ENCODE measurements at places on chromosomes 6 and 20. TPM values are rescaled to one million over a fixed set of nuclear protein-coding genes. Genes with fewer than 3 reads are reported as not detected.

OXT gene
- not detected for total RNA-seq

GRCh38 chr20:46307139-46307998 lies 929 bp downstream of the CDH22 start:
- H3K27me3 ChIP-seq: peaks cover 41% of the 10 kb centered on the region
- no peak overlapping the region for H3K27ac ChIP-seq
- H3K4me1 ChIP-seq: peaks cover 31% of the 10 kb centered on the region
- no peak for DNase-seq

SLC52A3 gene
- total RNA-seq: 1.7 TPM

GRCh38 chr6:38080889-38081288 lies 261.4 kb downstream of the ZFAND3 start:
- H3K27me3 ChIP-seq: no peaks in the 10 kb centered on the region
- no peak overlapping the region for H3K27ac ChIP-seq
- no peak overlapping the region for H3K4me3 ChIP-seq
- no peak for DNase-seq

DNA sequence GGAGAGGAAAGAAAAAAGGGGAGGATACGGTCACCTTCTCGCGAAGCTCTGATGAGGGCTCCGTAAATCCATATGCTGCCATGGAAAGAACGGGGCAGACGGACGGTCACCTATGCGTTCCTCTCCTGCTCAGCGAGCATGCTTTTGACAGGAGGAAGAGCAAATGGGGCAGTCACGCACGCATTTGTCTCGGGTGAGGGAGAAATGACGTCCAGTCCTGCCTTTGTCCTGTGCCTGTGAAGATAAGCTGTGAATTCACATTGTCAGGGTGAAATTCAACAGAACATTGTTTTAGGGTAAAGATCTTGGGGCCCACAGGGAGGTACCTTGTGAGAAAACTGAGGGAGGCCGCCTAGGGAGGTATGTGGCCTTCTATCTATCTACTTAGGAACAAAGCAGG lies 83.8 kb downstream of the IRF4 start:
- H3K4me3 ChIP-seq: no peak overlapping the region
- no peaks in the 10 kb centered on the region for H3K4me1 ChIP-seq
- H3K27me3 ChIP-seq: no peaks in the 10 kb centered on the region
- H3K36me3 ChIP-seq: no peaks in the 10 kb centered on the region
- DNase-seq: no peak
- no peak overlapping the region for H3K27ac ChIP-seq

SYTL3 gene
- 5.4 TPM for total RNA-seq

RNF182 gene
- not detected for total RNA-seq

- no peak overlapping the region for H3K27ac ChIP-seq
- H3K4me3 ChIP-seq: no peak overlapping the region
- no peaks in the 10 kb centered on the region for H3K36me3 ChIP-seq
- H3K27me3 ChIP-seq: no peaks in the 10 kb centered on the region
- DNase-seq: no peak
Observed at GRCh38 chr6:22091424-22091948, 205.3 kb downstream of the PRL start.

AIF1 gene
- 14.6 TPM for total RNA-seq

BHLHE23 gene
- total RNA-seq: not detected

DNA sequence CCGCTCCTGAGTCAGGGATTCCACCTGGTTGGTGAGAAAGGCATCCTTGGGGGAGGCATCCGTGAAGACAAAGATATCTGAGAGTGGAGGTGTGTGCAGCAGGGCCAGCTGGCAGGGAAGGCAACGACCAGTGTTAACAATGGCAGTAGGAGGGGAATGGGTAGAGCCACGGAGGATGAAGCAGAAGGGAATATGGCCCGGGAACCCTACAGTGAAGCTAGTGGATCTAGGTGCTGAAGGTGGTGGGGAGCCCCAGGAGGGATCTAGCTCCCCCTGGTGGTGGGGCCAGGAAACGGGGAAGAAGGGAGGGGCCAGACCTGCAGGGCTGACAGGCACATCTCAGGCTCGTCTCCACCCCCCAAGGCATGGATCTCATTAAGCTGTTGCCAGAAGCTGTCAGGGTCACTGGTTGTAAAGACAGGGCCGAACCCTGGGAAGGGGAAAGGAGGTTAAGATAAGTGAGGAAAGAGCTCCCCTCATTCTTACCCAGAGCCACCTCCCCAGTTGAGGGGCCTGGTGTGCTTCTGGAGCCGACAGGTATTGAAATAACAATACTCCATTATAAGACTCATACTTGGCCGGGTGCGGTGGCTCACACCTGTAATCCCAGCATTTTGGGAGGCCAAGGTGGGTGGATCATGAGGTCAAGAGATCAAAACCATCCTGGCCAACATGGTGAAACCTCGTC lies 7.3 kb downstream of the VWA7 start:
- H3K4me1 ChIP-seq: peaks cover 25% of the 10 kb centered on the region
- H3K27me3 ChIP-seq: no peaks in the 10 kb centered on the region
- H3K36me3 ChIP-seq: no peaks in the 10 kb centered on the region
- no peak overlapping the region for H3K4me3 ChIP-seq
- H3K27ac ChIP-seq: no peak overlapping the region
- DNase-seq: no peak

DNA sequence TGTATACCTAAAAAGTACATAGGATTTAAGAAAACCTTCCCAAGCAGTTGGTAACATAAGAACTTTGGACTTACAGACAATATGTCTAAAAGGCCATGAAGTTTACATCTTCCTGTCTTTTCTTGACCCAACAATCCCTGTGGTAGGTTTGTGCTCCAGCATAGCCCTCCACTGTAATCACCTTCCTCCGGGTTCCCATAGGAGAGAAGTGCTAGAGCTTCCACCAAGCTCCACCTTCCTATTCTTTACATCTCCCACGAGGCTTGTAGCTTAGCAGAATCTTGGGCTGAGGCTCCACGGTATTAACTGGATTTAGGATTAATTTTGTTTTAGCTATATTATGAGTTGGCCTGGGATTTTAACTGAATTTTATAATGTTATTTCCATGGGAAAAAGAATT lies 23.3 kb downstream of the ADGRG6 start:
- no peaks in the 10 kb centered on the region for H3K27me3 ChIP-seq
- H3K36me3 ChIP-seq: no peaks in the 10 kb centered on the region
- no peaks in the 10 kb centered on the region for H3K4me1 ChIP-seq
- DNase-seq: no peak
- H3K4me3 ChIP-seq: no peak overlapping the region
- H3K27ac ChIP-seq: no peak overlapping the region

DNA sequence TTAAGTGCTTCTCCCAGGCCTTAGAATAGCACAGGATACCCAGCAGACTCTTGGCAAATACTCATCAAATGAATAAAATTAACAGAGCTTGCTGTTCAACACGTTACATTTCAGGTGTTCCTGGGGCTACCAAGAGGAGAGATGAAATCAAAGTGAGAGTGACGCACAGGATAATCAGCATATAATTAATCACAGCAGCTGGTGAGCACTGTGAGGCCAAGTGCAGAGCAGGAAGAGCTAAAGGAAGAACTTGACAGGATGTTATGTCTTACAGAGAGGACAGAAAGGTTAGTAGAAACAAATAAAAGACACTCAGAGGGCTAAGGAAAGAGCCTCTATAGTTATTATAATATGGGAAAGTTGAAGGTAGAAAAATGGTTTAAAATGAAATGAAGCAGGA lies 8.8 kb downstream of the PPIL1 start:
- no peaks in the 10 kb centered on the region for H3K27me3 ChIP-seq
- peaks cover 46% of the 10 kb centered on the region for H3K36me3 ChIP-seq
- H3K27ac ChIP-seq: no peak overlapping the region
- H3K4me3 ChIP-seq: no peak overlapping the region

HRH3 gene
- total RNA-seq: not detected

GRCh38 chr20:8948442-8949020 lies 120.4 kb upstream of the PLCB4 start:
- no peaks in the 10 kb centered on the region for H3K27me3 ChIP-seq
- no peak overlapping the region for H3K27ac ChIP-seq
- no peaks in the 10 kb centered on the region for H3K36me3 ChIP-seq
- DNase-seq: no peak
- H3K4me1 ChIP-seq: peaks cover 36% of the 10 kb centered on the region
- H3K4me3 ChIP-seq: no peak overlapping the region
